ENCODE measurements at places on chromosomes 12 and 14.

GRCh38 chr12:94244165-94245133 lies 96.1 kb downstream of the PLXNC1 start:
- peak; percentile 72 for DNase-seq

DNA sequence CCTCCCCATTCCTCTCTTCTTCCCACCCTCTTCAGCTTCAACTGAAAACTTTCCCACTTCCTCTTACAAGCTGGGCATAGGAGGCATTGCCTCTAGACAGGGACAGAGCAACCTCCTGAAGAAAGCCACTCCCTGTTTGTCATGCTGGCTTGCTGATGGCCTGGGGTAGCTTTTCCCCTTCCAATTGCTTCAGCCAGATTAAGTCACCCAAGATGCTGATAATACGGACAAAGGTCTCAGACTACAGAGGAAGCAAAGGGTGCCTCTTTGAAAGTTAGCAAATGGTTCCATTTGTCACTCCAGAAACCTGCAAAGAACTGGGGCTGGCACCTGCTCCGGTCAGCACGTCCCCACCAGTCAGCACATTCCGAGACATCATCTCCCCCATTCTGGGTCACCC lies 6.0 kb downstream of the KRT2 start:
- DNase-seq, result peak; percentile 23

DNA sequence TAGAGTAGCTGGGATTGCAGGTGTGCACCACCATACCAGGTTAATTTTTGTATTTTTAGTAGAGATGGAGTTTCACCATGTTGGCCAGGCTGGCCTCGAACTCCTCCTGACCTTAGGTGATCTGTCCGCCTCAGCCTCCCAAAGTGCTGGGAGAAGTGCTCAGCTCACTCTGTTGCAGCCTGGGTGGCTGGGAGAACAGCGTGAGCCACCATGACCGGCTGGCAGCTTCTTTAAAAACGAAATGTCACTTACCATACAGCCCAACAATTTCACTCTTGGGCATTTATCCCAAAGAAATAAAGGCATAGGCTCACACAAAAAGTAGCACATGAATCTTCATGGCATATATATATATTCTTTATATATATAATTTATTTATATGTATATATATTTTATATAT lies 4.7 kb upstream of the CFAP73 start:
- no peak for DNase-seq

GRCh38 chr12:120231316-120232011 lies 30.6 kb upstream of the RPLP0 start:
- DNase-seq, result peak; percentile 86

- DNase-seq, result no peak
Measured at GRCh38 chr14:67285876-67286452, 44.7 kb downstream of the PALS1 start.

DNA sequence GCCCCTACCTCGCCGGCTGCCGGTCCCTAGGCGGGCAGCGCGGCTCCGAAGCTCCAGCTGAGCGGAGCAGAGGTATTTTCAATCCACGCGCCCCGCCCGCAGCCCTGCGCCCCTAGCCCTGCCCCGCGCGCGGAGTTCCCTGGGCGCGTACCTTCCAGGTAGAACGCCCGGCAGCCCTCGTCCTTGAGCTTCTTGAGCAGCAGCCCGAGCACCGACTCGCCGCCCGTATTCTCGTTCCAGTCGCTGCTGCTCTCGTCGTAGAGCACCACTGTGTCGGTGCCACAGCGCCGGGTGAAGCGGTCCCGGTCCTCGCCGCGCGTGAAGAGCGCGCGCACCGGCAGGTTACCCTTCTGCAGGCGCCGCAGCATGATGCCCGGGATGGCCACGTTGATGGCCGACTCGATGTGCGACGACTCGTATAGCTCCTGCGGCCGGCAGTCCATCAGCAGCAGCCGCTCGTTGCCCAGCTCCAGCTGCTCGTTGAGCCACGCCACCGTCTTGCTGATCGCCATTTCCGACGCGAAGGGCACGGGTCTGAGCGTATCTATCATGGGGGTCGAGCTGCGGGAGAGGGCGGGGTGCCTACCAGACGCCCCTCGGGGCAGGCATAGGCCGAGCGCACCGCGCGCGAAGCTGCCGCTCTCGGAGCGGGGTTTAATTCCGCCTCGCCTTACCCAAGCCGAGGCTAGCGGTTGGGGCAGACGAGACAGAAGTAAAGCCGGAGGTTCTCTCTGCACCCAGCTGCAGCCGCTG lies 636 bp downstream of the DUSP6 start:
- peak; percentile 64 for DNase-seq

GRCh38 chr12:8123124-8123912 lies at the start of gene CLEC4A:
CLEC4A (plus strand) TSS chr12:8123617; CDS start chr12:8123879, 262 bp downstream.
- DNase-seq, result no peak

- peak; percentile 36 for DNase-seq
Measured at GRCh38 chr14:54737132-54737711, 165.4 kb downstream of the GCH1 start.

GRCh38 chr12:58833853-58834252 lies 86.5 kb downstream of the LRIG3 start:
- no peak for DNase-seq

Data from stimulated activated CD8-positive, alpha-beta memory T cell treated with anti-CD3 and anti-CD28 coated beads, Interleukin-4, amount 100 ng/mL, for 48 hours (primary cell).